ENCODE measurements at places on chromosomes 5 and 9.

DNA sequence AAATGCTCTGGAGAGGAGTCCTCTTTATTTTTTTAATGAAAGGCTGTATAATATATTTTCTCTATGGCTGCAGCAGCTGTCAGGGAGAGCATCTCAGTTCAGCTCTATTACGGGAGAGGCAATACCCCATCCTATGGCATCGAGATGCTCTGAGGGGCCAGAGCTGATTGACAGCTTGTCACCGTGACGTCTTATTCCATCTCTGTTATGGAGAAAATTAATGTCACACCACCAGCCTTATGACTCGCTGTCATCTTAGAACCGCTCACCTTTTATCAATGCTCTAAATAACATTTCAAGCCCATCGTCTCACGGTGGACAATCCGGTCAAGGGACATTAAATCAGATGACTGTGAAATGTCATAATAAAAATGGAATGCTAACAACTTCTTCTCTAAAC, 273.5 kb downstream of the SLF1 start:
- no peak for DNase-seq

- DNase-seq: no peak
These were observed 473.9 kb upstream of the CYLC2 start for GRCh38 chr9:102521097-102521755.

DNA sequence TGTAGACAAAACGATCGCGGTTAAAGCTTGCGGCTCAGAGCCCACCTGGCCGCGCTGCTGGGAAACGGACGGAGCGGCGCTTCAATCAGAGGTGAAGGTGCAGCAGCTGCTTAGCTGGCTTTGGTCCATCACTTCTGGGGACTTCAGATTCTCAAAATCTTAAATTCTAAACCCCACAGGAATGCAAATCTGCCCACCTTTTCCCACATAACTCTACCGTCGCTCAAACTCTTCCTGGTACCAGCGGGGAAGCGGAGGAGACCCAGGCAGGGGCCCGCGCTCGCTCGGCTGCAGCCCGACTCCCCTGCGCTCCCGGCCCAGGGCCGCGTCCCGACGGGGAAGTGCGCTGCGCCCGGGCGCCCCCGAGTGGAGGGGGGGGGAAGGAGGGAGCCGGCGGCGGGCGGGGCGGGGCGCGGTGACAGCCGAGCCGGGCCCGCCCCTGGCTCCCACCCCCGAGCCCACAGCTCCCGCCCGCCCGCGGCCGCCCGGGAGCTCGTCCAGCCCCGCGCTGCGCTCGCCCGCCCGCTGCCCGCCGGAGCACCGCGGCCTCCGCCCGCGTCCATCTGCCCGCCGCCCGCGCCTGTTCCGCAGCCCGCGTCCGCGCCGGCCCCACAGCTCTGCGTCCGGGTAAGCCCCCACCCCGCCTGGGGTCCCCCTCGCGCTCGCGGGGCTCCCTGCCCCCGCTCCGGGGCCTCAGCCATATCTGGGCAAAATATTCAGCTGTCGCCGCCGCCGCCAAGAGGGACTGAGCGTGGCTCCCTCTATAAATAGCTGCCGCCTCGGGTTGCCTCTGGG, at the start of gene TMOD1:
TMOD1 (plus strand) TSS at position 490 of the 795 bp plus-strand sequence. CDS start 22,523 bp downstream, outside the sequence.
- peak; percentile 57 for DNase-seq

- no peak for DNase-seq
These were observed 407.0 kb downstream of the PDE4D start for GRCh38 chr5:59486508-59486907.

DNA sequence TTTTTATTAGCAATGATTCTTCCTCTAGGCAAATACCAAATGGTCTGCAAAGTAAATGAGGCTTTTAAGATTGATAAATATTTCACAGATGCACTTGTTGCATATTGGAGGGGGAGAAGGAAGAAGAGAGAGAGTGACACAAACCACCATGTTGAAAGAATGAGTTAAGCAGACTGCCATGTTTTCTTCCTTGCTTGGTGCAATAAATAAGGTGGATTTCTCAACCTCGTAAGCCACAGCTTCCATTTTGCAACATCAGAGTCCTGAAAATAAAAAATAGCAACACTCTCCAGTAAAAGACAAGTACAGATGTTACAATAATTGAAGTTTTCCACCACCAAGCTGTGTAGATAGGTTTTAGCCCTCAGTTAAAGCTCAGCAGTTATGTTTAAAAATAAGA, 202.9 kb downstream of the SGCD start:
- DNase-seq: no peak

- DNase-seq: peak; percentile 52
These were observed 1.5 kb upstream of the GPRIN1 start for GRCh38 chr5:176611435-176611834.

DNA sequence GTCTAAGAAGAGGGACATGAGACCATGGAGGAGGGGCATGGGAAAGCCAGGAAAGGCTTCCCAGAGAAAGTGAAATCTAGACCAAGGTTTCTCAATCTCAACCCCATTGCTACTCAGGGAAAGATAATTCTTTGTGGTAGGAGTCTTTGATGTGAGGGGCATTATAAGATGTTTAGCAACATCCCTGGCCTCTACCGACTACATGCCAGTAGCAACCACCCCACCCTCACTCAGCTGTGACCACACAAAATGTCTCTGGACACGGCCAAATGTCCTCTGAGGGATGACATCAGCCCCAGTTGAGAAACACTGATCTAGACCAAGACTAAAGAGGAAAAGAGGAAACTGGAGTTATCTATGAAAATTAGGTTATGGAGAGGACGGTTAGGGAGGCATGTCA, 298.5 kb upstream of the KIF2A start:
- DNase-seq: no peak

DNA sequence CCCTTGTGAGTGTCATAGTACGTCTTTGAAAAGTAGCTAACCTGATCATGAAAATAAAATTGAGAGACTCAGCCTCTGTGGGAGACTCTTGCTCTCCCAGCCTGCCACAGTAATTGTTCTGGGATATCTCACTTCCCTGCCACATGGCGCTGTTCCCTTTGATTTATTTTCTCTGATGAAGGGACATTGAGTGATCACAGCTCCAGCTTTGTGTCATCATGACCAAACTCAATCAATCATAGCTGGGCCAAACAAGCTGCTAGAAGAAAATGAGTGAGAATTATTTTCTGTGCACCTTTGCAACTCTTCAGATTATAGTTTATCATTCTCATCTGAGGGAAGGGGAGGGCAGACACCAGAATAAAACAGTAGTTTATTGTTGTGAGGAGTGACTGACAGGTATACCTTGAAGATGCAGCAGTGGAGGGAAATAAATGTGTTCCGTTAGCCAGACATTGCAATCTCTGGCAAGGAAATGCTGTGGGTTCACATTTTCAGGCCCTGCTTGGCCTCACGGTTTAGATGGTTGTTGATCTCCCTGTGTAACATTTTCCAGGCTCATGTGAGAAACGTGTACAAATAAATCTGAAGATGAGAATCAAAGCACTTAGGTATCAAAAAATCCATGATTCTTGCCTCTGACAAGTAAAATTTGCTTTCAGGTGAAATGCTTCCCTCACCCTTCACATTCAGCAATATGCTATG, 174.7 kb upstream of the FBXL17 start:
- no peak for DNase-seq

GRCh38 chr5:114390431-114390830, 28.6 kb downstream of the KCNN2 start:
- no peak for DNase-seq

- peak; percentile 66 for DNase-seq
These were observed at the start of gene LMX1B for GRCh38 chr9:126613651-126614050. Gene LMX1B, plus strand, starts transcription at chr9:126613928. Its CDS starts 522 bp downstream, at chr9:126614450.

GRCh38 chr5:95946451-95946850, 15.2 kb downstream of the ELL2 start:
- DNase-seq: no peak

DNA sequence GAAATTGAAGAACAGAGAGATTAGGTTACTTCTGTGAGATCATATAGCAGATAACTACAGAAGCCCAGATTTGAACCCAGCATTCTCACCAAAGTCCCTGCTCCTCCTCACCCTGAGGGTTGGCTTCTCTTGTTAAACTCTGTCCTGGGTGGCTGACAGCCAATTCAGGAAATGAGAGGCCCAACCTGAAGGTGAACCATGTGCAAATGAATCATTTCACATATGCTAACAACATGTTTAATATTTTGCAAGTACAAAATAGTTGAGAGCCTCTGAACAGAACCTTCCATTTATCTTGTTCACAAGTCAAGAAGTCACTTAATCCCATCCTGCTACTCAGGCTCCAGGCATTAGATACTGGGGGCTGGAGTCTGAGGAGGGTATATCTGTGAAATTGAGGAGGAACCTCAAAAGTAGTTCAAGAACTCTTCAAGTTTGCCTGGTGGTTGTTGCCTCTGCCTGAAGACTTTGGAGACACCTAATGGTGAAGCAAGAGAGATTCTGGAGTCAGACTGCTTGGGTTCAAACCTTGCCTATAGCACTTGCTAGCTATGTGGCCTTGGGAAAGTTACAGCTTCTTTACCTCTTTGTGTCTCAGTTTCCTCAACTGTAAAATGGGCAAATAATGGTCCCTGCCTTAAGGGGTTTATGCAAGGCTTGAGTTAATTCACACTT, 564.0 kb downstream of the PSAT1 start:
- peak; percentile 8 for DNase-seq

- DNase-seq: no peak
These were observed 3.4 kb downstream of the HIGD2A start for GRCh38 chr5:176391999-176392398.

GRCh38 chr9:34550681-34551270, 28.0 kb upstream of the ENHO start:
- DNase-seq: no peak

DNA sequence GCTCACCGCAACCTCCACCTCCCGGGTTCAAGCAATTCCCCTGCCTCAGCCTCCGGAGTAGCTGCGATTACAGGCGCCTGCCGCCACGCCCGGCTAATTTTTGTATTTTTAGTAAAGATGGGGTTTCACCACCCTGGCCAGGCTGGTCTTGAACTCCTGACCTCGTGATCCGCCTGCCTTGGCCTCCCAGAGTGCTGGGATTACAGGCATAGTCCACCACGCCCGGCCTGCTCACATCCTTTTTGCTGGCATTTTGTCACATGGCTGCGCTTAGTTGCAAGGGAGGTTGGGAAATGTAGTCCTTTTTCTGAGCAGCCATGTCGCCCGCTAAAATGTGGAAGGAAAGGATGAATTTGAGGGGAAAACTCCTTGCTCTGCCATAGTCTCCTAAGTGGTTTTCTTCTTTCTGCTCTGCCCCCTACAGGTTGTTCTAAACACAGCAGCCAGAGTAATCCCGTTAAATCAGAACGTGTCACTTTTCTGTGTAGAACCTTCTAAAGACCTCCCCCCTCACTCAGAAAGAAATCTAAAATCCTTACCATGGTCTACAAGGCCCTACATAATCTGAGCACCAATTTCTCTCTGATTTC, 57.8 kb upstream of the HSPA9 start:
- DNase-seq: peak; percentile 89

DNA sequence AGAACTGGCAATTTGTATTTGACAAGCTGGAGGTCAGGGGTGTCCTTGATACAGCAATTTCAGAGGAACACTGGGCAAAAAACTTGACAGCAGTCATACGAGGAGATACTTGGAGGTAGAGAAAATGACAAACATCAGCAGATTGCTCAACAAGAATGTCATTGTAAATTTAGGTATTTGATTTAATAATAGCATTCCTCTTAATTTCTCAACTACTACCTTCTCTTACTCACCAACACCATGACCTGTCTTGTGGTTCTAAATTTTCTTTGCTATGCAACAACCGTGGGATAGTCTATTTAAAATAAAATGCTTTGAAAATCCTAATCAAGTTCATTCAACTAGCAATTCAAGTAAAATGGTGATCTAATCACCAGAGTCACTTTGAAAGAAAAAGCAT, 128.4 kb downstream of the DNAH5 start:
- DNase-seq: no peak

GRCh38 chr9:27939186-27939585, 365.9 kb upstream of the C9orf72 start:
- DNase-seq: no peak

GRCh38 chr9:90502134-90502533, 140.5 kb downstream of the DIRAS2 start:
- DNase-seq: no peak

DNA sequence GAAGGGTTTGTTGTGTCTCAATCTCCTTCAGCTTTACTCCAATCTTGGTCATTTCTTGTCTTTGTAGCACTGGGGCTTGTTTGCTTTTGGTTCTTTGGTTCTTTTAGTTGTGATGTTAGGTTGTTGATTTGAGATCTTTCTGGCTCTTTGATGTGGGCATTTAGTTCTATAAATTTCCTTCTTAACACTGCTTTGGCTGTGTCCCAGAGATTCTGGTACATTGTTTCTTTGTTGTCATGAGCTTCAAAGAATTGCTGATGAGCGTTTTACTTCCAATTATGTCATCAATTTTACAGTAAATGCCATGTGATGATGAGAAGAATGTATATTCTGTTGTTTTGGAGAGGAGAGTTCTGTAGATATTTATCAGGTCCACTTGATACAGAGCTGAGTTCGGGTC, 353.3 kb downstream of the MAN2A1 start:
- no peak for DNase-seq

DNA sequence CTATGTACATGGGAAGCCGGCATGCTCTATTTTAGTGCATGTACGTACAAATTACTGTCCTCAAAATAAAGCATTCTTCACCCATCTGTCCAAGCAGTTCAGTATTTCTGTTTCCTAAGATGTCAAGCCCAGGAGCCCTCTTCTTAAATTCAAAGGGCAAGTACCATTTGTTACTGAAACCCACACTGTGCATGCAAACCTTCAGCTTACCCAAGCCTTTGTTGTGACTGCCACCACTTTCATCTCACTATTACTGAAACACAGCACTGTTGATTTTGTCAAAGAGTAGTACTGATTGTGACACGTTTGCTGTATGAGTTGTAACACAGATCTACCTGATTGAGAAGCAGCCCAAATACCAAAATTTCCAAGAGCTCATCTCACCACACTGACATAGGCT, 390.4 kb upstream of the IZUMO3 start:
- DNase-seq: no peak

DNA sequence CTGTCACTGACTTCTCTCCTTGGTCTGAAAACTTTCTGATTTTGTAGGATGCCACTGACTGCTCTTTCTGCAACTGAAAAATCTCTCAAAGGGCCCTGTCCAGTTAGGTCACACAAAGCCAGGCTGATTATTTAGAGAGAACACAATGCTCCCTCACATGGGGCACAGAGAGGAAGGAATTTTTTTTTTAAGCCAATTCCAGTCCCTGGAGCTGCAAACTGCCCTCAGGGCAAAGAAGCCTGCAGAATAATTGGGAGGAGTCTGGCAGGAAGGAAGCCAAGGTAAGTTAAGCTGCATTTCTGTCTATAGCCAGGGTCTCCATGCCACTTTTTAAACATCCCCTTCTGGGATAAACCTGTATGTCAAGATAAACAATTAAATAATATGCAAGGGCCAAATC, 305.5 kb downstream of the ZSWIM6 start:
- DNase-seq: no peak

DNA sequence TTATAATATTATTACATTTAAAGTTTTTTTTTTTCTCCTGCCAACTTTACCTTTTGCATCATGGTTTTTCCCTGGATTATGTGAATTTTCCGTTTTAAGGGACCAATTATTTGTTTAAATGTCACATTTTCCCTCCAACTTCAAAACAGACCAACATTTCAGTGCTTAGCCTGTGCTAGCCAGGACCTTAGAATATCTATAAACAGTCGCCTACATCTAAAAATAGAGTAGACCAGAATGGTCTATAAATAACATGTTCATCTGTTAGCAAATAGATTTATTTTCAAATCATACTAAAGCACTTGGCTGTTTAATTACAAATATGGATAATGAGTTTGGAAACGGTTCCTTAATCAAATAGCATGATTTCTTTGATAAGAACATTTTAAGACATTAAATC, 192.0 kb downstream of the FBN2 start:
- DNase-seq: no peak
